SK-N-SH (cell line): ENCODE measurements at places on chromosomes 6 and 20.

GRCh38 chr6:166800137-166800536, 156.2 kb downstream of the RNASET2 start:
- DNase-seq = no peak

- no peak for DNase-seq
Measured at GRCh38 chr6:129621252-129621651, 88.7 kb downstream of the ARHGAP18 start.

GRCh38 chr6:148848915-148849314, 102.1 kb downstream of the UST start:
- no peak for DNase-seq

- no peak for DNase-seq
Measured at GRCh38 chr6:36610041-36610955, 16.1 kb downstream of the SRSF3 start.

DNA sequence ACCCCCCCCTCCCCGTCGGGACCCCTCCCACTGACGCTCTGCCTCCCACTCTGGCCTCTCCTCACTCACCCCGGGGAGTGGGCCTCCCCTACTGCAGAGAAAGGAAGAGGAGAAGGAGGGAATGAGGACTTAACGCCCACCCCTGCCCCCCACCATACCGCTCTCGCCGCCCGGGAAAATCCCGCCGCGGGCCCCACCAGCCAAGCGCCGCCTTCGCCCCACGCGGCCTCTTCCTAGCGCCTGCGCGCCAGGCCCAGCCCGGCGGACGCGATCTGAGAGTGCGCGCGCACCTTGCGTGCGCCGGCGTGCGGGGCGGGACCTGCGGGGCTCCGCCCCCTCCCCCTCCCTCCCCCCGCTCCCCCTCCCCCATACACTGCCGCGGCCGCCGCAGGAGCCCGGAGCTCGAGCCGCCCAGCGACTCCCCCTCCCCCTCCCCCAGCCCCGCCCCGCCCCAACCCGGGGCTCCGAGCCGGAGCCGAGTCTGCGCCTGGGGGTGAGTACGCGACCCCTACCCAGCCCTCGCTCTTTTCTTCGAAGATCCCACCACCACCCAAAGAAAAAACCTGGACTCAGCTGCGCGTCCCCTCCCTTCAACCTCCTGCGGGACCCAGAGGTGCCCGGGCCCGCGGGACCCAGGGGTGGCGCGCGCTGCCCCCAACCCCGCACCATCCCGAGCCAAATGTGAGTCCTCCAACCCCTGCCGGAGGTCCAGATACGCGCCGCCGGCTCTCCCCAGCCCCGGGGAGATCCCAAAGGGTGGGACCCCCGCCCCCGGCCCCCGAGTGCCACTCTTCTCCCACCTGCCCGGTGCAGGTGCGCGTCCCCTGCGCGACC, at the start of the genes MRPL14 and TMEM63B:
MRPL14 (minus strand) TSS at position 267 of the 834 bp plus-strand sequence. CDS start 10,841 bp downstream, outside the sequence.
TMEM63B (plus strand) TSS at position 369 of the 834 bp plus-strand sequence. CDS start 7,031 bp downstream, outside the sequence.
- DNase-seq = peak; percentile 100

- no peak for DNase-seq
Measured at GRCh38 chr6:45706319-45706718, 309.3 kb downstream of the CLIC5 start.

- DNase-seq = peak; percentile 63
Measured at GRCh38 chr6:52286798-52287432, 2.4 kb upstream of the MCM3 start.

DNA sequence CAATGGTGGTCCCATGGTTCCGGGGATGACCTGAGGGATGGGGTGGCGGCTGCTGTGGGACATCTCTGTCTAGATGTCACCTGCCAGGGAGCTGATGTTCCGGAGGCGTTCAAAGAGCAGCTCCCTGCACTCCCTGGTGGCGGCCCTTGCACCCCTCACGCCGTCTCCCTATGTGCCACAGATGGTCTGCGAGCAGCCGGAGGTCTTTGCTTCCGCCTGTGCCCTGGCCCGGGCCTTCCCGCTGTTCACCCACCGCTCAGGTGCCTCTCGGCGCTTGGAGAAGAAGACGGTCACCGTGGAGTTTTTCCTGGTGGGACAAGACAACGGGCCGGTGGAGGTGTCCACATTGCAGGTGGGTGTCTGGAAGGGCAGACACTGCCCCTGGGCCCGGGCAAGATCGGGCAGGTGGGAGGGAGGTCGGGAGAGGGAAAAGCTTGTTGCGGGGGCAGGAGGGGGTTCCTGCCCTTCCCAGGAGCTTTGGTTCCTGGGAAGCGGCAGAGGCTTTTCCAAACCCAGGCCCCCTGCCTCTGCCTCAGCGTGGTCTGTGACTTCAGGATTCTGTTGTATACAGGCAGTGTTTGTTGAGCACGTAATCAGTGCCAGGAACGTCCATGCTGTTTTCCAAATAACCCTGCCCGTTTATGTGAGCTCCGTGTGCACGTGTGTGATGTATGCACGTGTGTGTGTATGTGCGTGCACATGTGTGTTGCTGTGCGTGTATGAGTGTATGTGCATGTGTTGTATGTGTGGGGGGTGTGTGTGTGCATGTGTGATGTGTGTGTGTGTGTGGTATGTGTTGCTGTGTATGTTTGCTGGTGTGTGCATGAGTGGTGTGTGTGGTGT, 1.9 kb downstream of the NPEPL1 start:
- no peak for DNase-seq
